ENCODE measurements at places on chromosomes 13 and 19.

DNA sequence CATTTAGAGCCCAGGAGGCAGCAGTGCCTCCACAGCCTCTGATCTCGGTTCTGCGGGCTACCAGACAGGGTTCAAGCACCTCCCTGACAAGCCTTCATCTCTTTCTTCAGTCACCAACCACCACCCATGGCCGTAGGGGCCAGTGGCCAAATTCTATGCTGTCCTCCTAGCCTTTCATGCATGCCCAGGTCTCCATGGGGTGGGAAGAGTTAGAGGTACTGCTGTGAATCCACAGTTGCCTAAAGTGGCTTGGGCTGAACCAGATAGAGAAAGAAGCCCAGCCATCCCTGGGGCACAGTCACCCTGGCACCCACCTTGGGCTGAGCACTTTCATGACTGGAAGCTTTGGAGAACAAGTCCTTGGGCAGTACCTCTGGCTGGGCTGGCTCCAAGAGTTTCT, 97.4 kb downstream of the ZDHHC20 start:
- no peak for DNase-seq

GRCh38 chr13:89900104-89900765, 1447.3 kb upstream of the MIR17HG start:
- no peak for DNase-seq

DNA sequence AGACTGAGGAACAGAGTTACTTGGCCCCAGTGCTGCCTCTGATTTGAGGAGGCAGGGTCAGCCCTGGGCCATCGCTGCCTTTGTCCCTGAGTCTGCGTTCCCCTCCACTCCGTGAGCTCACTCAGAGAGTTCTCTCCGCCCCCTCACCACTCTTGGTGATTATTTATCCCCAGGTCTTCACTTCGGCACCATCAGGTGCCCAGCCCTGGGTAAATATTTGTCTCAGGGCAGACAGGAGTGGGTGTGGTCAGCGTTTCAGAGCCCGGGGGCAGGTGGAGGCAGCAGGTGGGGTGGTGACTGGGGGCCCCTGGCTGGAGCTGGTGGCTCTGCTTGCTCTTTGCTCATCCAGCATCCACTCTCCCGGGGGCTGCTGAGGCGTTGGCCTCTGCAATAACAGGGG, 20.6 kb downstream of the PPP1R37 start:
- no peak for DNase-seq

GRCh38 chr19:48950159-48950558, 4.5 kb upstream of the BAX start:
- no peak for DNase-seq

DNA sequence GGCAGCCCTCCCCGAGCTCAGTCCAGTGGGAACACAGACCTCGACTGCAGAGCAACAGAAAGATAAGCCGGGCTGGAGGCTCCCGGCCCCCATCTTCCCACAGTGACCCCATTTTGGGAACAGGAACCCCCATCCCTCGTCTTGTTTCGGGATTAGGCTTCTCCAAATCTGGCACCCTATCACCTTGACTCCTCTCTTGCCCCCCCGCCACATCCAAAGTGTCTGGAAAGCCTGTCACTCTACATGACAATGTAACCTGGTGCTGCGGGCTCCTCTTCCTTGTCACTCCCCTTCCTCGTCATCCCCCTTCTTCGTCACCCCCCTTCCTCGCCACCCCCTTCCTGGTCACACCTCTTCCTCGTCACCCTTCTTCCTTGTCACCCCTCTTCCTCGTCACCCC, 10.1 kb downstream of the PAK4 start:
- no peak for DNase-seq

GRCh38 chr13:41833201-41833600, 127.7 kb downstream of the VWA8 start:
- no peak for DNase-seq

DNA sequence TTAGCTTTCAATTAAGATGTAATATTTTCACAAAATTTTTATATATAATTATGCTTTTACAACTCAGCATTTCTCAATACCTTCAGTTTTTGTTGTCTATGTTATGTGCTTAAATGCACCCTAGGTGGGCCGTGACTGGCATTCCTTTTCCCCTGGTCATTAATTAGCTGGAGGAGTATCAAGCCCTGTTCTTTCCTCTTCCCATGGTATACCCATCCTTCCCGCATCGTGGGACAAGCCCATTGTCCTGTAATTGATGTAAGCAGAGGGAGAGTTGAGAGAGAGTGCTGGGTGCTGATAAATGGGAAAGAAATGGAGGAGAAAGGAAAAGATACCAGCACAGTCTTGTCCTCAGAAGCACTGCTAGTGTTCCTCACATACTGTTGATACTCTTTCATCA, 591.7 kb downstream of the GPC6 start:
- DNase-seq = no peak

DNA sequence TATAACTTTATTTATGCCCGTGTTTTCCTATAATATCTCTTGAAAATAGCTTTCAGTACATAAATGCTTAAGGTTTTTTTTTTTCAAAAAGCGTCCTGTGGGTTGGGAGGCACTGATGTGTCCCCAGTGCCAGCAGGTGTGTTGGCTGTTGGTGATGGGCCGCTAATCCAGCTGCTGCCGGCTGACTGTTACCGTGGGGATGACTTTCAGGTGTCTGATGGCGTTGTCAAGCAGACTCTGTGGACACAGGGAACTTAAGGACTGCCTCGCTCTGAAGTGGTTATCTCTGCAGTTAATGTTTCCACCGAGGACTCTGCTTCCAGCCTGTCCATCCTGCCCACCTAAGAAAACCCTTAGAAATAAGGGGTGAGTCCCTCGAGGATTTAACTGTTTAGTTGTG, 94.5 kb downstream of the ANKRD10 start:
- no peak for DNase-seq

DNA sequence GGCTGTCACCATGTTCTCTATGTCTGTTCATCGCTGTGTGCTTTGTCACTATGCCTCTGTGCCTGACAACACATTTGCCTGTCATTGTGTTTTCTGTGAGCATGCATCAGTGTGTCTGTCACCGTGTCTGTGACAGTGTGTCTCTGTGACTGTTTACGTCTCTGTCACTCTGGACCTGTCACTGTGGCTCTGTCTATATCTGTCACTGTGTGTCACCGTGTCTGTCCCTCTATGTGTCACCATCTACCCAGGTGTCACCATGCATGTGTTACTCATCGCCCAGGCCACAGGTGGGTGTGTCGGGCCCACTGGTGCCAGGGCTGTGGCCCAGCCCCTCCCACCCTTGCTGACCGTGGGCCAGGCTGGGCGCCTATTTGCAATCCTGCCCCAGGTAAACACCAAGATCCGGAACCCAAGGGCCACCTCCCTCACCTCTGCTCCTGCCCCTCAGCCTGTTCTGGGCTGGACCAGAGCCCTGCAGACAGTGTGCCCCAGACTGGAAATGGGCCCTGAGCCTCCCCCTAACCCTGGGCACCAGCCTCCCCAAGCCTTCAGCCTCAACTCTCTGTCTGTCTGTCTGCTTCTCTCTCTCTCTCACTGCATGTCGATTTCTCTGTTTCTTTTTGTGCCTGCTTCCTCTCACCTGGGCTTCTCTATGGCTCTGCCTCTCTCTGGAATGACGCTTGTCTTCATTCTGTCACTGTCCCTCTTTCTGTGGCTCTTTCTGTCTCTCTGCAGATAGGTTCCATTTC, 7.7 kb downstream of the IRF2BP1 start:
- no peak for DNase-seq
